ENCODE measurements at places on chromosomes 16 and 17.
A peak's percentile ranks its signal among the peaks of the same experiment; 100 is the strongest.

DNA sequence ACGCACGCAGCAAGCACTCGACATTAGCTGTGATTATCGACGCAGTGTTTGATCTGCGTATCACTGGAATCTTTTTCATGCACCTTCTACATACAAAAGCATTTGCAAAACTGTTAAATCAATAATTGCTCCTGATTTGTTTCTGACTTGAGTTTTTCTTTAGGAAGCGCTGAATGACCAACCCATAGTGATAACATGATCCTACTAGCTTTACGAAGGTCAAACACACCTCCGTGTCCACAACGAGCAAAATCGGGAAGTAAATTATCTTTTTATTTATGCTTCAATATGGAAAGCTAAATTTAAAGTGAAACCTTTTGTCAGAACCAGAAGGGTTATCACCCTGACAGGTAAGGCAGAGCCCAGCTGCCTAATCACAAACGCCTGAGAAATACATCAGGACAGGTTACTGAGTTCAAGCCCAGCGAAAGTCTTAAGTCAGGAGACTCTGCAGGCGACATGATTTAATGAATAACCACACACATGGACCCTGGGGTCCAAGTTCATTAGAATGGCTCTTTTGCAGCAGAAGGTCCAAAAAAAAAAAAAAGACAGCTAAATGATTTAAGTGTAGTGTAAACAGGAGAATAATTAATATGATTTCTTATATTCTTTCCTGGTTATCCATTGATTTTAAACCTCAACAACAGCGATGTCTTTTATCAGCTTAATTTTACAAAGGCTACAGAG lies 104.2 kb downstream of the ADCY9 start:
- DNase-seq = no peak

- DNase-seq = peak; percentile 7
Measured at GRCh38 chr17:69326377-69327059, 415 bp downstream of the ABCA5 start.

- DNase-seq = no peak
Measured at GRCh38 chr16:63943566-63943965, 1178.3 kb downstream of the CDH11 start.

GRCh38 chr17:36823850-36824677 lies 113.2 kb upstream of the LHX1 start:
- DNase-seq = no peak

GRCh38 chr16:60279061-60279665 lies 1545.0 kb upstream of the GOT2 start:
- DNase-seq = no peak

- DNase-seq = no peak
Measured at GRCh38 chr16:85926370-85926769, 27.4 kb downstream of the IRF8 start.

DNA sequence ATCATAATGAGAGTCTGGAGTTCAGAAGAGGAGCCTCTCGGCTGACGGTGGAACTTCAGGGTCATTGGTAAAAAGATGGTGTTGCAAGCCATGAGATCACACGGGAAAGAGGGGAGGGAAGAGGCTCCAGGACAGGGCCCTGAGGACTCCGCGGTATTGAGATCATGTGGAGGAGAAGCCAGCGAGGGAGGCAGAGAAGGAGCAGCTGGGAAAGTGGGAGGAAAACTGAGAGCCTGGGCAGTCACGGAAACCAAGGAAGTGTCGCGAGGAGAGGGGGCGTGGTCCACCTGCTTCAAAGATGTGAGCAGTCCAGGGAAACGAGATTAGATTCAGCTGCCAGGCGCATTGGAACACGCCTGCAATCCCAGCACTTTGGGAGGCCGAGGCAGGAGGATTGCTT lies 27.7 kb upstream of the SBK1 start:
- no peak for DNase-seq

DNA sequence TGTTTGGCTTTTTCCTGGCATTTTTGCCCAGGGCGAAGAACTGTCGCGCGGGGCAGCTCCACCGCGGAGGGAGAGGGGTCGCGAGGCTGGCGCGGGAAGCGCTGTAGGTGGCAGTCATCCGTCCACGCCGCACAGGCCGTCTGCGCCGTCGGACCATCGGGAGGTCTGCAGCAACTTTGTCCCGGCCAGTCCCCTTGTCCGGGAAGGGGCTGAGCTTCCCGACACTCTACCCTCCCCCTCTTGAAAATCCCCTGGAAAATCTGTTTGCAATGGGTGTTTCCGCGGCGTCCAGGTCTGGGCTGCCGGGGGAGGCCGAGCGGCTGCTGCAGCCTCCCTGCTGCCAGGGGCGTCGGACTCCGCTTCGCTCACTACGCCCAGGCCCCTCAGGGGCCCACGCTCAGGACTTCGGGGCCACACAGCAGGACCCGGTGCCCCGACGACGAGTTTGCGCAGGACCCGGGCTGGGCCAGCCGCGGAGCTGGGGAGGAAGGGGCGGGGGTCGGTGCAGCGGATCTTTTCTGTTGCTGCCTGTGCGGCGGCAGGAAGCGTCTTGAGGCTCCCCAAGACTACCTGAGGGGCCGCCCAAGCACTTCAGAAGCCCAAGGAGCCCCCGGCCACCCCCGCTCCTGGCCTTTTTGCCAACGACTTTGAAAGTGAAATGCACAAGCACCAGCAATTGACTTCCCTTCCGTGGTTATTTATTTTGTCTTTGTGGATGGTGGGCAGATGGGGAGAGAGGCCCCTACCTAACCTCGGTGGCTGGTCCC lies 2.3 kb upstream of the CBX4 start:
- no peak for DNase-seq

- DNase-seq = peak; percentile 60
Measured at GRCh38 chr17:78865682-78866390, 25.2 kb upstream of the USP36 start.

DNA sequence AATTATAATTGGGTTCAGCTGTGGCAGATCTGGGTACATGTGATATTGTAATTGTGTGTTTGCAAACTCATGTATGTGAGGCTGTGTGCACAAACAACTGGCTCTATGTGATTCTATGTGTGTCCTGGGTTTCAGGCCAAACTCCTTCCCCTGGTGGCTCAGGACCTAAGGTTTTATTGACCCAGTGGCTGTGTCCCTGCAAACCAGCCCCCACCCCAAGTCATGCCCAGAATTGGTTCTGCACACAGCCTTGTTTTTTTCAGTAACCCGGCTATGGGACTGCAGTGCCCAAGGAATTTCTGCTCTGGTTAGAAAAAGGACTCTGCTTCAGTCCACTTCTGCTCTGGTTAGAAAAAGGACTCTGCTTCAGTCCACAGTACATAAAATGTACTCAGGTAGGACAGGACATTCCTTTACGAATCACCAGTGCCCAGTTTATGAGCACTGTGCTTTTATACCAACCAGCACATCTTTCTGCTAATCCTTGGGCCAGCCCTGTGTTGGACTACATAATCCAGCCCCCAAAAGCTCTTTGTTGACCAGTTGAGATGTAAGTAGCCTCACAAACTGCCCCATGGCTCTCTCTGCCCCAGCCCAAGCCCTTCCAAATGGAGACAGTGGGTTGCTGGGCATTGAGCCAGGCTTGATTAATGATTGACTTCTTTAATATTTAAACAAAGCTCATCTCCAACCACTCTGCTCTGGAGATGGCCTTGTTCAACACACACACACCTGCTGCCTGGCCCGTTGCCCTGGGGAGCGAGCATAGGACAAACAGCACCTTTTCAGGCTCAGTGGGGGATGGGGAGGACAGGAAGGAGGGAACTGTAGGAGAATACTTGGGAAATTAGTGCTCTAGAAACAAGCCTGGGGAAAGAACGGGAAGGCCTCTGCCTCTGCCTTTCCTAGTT lies 2.9 kb upstream of the KCNH6 start:
- DNase-seq = no peak

DNA sequence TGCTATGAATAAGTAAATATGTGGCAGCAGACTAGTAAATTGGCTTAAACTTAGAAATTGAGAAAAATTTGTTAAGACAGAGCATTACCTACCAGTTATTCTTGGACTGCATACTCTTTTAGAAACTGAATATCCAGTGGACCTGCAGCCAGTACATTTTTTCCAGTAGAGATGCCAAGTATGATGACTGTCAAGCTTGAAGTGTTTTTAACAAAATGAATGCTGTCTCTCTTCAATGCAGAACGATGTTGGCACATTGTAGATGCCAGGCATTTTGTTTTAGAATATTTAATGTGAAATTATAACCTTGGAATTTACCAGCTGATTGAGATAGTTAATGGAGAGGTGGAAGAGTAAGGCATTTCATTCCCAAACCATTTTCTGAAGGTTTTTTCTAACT lies 52.5 kb downstream of the NFAT5 start:
- no peak for DNase-seq

GRCh38 chr16:49754495-49755312 lies 101.2 kb downstream of the ZNF423 start:
- no peak for DNase-seq
